ENCODE measurements at places on chromosomes 1 and 21.

GRCh38 chr1:181033799-181034451 lies at the start of gene MR1:
Gene MR1, plus strand, starts transcription at chr1:181033983. Its CDS starts 25 bp downstream, at chr1:181034008.
- no peak for DNase-seq

DNA sequence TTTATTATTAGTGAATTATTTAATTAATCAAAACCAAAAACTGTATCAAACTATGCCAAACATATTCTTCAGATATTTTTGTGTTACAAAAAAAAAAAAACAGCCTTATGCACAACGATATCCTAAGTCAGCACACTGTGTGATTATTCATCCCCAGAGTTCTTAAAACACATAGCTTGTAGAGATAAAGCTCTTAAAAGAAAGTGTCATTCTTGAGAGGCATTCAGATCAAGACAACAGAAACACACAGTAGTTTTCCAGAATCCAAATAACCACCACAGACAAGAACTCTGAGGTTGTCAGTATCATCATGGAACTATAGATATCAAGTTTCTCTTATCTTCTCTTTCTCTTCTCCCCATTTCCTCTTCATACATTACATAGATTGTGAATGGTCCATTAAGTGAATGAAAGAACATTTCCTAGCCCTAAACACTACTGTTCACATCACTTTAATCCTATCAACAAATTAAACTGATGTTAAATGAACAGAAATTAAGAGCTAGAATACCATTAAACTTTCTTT lies 13.5 kb downstream of the ZZZ3 start:
- no peak for DNase-seq

DNA sequence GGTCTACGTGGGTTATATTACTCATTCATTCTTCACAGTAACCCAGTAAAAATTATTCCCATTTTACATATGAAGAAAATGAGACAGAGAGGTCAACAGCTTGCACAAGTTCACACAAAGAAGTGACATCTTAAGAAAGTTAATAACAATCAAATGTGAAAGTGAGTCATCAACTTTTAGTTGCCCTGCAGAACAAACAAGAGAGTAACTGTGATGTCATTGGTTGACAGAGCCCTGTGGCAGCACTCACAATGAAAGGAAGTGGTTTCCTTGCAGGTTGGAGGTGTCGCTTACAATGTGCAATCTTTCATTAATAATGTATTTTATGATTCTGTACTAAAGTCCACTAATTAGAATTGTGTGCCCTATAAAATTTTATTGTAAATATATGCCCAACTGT lies 369.6 kb downstream of the RYR2 start:
- no peak for DNase-seq

DNA sequence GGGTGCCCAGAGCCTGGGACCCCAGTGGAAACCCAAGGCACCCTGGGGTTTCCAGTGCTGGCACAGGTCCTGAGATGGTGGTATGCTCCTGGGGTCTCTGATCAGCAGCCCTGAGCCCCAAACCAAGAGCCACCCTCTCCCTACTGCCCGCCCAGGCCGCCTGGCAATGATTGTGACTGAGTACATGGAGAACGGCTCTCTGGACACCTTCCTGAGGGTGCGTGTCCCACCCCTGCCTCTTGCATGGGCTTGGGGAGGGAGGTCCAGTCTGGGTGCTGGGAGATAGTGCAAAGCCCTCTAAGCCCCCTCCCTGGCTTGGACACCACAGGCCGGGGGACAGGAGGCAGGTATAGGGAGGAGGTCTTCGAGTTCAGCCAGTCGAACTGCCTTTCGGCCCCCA lies 34.7 kb downstream of the EPHA8 start:
- DNase-seq: no peak

DNA sequence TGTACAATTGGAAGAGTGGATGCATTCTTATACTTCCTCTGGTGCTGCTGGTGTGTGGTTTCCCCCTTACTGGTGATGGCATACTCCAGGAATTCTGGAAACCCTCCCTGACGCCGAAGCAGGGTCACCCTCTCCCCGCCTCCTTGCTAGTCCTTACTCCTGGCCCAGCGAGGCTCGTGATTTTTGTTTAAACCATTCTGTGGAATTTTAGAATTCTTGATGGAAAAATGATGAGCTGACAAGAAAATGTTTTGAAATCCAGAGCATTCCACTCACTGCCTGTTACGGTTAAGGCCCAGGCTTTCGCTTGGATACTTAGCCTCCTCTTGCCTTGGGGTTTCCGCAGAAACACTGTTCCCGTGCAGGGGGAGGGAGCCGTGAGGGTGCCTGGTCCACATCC lies 41.1 kb downstream of the IL6R start:
- DNase-seq: no peak

- no peak for DNase-seq
Observed at GRCh38 chr1:26483980-26484379, 11.7 kb downstream of the HMGN2 start.

DNA sequence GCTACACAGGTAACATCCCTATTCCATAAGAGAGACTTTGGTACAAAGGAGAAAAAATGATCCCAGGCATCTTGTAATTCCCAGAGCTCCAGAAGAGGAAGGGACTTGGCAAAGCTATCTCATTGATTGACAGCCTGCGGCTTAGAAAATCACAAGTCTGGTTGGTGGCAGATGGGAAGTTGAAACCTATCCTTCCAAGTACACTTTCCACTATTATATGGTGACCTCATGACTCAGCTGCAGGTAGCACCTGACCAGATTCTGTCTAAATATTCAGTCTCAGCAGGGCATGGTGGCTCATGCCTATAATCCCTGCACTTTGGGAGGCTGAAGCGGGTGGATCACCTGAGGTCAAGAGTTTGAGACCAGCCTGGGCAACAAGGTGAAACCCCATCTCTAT lies 89.9 kb downstream of the TIAM1 start:
- DNase-seq: no peak

- DNase-seq: no peak
Observed at GRCh38 chr1:26553942-26554682, 24.6 kb downstream of the RPS6KA1 start.

DNA sequence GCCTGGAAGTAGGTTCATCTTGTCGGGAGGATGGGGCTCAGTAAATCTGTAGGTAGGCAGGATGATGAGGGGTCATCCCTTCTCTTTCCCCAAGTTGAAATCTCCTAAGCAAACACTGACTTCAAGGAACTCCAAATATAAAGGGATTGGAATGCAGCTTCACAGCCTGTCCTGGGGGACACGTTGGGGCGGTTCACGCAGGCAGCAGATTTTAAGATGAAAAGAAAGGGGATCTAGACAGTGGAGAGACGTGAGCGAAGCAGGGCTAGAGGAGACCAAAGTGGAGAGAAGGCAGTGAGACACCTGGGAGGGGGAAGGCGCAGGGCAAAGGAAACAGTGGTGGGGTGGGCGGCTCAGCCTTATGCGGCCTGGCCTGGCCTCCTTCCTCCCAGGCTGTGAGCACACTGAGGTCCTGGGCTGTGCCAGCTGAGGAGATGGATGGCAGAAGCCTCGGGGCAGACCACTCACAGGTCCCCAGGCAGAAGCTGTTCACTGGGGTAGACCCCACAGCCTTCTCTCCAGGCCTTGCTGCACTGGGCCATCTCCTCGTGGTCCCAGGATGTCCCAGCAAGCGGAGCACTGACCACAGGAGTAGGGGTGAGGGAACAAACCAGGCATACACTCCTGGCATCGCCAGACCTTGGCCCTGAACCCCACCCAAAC lies 51.7 kb downstream of the TOR1AIP2 start:
- DNase-seq: no peak

GRCh38 chr21:41367301-41367944 lies 5.6 kb downstream of the MX2 start:
- no peak for DNase-seq

DNA sequence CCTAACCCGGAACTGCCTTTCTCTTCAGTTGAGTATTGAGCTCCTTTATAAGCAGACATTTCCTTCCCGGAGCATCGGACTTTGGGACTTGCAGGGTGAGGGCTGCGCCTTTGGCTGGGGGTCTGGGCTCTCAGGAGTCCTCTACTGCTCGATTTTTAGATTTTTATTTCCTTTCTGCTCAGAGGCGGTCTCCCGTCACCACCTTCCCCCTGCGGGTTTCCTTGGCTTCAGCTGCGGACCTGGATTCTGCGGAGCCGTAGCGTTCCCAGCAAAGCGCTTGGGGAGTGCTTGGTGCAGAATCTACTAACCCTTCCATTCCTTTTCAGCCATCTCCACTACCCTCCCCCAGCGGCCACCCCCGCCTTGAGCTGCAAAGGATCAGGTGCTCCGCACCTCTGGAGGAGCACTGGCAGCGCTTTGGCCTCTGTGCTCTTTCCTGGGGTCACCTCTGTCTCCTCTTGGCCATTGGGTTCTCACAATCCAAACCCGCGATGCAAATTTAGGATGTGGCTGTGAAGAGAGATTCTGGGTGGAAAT lies 3.7 kb downstream of the OLIG2 start:
- DNase-seq: no peak

DNA sequence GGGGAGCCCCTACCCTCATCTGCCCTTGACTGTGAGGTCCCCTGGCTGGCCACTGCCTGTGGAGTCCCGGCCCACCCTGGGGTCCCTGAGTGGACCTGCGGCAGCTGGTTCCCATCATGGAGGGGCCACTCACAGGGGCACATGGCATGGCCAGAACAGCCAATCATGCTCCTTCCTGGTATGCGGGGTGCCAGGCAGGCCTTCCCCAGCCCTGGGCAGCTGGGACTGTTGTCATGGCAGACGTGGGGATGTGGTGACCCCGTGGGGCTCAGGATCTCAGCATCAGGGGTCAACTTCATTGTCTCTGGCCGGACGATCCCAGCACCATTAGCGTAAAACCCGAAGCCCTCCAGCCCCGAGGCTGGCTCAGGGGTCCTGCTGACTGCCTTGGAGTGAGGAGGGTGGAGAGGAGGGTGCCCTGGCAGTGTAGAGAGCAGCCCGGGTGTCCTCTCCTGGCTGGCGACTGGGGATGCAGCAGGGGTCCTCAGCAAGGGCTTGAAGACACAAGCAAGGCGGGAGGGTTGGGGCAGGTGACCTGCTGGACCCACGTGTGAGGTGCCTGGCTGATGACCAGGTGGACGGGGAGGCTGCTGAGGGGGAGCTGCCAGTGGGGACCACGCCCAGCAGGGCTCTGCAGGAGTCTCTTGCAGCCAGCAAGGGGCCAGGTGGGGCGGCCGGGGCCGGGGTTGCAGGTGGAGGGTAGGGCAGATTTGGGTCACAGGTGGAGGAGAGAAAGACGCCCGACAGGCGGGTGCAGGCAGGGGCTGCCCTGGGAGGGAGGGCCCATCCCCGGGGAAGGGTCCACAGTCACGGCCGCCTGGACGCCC lies 45.1 kb downstream of the TRIM11 start:
- DNase-seq: no peak

DNA sequence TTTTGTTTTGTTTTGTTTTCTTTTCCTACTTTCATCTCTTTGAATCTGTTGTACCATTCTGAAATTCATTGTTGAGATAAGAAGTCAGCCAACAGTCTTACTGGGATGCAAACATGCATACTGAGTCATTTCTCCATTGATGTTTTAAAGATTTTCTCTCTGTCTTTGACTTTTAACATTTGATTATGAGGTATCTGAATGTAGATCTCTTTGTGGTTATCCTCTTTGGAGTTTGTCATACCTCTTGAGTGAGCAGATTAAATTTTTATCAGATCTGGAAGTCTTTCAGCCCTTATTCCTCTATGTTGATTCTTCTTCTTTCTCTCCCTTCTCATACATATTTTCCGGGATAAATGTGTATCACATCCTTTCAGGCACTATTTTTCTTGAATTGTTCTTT lies 406.9 kb upstream of the NCAM2 start:
- no peak for DNase-seq

- DNase-seq: no peak
Observed at GRCh38 chr1:178137238-178137637, 43.3 kb downstream of the RASAL2 start.

DNA sequence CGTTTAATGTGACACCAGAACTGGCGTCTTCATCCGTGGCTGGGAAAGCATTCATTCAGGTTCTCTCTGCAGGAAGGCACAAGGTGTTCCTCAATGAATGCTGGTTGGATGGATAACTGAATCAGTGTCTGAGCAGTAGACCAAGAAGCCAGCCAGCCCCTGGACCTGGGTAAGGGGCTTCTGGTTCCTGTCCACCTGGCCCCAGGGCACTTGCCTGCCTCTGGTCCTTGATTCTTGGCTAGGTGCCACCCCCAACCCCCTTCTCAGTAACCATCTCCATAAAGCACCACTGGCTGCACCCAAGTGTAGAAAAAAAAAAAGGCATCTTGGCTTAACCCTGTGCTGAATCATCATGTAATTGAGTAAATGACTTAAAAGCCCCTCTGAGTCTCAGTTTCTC lies 59.1 kb downstream of the KCND3 start:
- DNase-seq: no peak

DNA sequence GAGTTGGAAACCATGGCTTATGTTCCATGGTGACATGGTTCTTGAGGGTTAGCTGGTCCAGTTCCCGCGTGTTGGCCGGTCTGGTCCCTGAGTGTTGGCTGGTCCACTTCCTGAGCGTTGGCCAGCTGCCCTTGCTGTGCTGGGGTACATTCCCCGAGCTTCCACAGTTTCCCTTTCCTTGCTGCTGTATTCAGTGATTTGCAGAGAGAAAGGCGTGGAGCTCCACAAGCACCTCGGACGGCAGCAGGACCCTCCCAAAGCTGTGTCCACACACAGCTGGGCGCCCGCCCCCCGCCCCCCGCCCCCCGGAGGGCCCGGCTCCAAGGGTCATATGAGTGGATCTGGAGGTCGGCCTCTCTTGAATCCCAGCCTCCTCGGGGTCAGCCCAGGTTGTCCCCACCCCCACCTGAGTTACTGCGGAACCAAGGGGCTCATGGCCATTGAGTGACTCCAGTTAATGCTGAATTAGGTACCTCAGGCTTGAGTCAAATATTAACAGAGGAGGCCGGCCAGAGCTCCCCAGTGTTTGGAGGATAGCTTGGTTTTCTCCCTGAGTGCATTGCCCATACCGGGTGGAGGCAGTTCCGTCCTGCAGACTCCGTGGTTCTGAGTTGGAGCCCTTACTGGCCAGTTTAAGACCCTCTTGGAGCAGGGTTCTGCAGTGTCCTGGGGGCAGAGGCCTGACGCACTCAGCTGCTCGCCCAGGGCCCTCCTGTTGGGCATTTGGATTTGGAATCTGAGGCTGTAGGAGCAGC lies 18.4 kb downstream of the COL18A1 start:
- DNase-seq: no peak

GRCh38 chr1:151891512-151891911 lies 17.8 kb downstream of the THEM4 start:
- DNase-seq: no peak

GRCh38 chr1:172206256-172206655 lies 214.2 kb upstream of the C1orf105 start:
- no peak for DNase-seq

DNA sequence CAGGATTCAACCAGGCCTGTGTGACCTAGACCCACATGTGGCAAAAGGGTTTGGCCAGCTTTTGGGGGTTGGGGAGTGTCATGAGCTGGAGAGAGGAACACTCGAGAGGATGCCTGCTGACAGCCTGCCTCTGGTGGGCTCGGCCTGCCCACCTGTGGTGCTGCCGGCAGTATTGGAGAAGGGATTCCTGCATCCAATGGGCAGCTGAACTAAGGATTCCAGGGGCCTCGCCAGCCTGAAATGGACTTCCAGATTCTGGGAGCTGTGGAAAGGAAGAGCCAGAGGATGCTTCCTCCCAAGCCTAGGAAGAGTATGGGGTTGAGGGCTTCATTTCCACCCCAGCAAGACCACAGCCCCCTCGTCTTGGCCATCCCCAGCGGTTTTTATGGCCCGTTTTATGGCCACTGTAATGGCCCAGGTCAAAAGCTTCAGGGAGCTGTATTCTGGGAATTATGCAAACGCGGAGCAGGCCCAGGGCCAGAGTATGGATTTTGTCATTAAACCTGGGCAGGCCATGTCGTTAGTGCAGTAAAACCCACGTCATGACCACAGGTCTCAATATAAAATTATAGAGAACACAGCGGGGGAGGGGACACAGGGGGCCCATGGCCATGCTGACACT lies 63.6 kb downstream of the TMEM53 start:
- DNase-seq: no peak

- DNase-seq: no peak
Observed at GRCh38 chr21:38088916-38089762, 167.7 kb upstream of the KCNJ15 start.
